ENCODE measurements at places on chromosomes 5 and 9. TPM values are rescaled to one million over a fixed set of nuclear protein-coding genes. Genes with fewer than 3 reads are reported as not detected.

Gene SIGMAR1
- total RNA-seq = 71.9 TPM

DNA sequence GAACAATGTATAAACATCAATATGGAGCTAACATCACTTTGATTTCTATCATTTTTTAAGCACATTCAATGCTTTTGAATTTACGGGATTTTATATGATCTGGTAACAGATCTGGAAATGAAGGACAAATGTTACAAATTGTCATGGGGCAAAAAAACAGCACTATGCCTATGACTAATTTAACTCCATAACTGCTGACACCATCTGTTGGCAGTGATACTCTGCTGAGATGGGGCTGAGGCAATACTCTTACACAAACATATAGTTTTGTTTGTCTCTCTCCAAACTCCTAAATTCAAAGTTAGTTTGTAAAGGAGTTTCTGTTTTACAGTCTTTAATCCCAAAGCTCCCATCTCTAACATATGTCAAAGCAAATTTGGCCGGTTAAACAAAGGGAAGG is 132.5 kb upstream of the FER start:
- DNase-seq = no peak

- DNase-seq = no peak
Observed at GRCh38 chr5:54709096-54709495, 191.5 kb downstream of the SNX18 start.

- no peak for DNase-seq
Observed at GRCh38 chr5:180668835-180669596, 19.6 kb upstream of the FLT4 start.

DNA sequence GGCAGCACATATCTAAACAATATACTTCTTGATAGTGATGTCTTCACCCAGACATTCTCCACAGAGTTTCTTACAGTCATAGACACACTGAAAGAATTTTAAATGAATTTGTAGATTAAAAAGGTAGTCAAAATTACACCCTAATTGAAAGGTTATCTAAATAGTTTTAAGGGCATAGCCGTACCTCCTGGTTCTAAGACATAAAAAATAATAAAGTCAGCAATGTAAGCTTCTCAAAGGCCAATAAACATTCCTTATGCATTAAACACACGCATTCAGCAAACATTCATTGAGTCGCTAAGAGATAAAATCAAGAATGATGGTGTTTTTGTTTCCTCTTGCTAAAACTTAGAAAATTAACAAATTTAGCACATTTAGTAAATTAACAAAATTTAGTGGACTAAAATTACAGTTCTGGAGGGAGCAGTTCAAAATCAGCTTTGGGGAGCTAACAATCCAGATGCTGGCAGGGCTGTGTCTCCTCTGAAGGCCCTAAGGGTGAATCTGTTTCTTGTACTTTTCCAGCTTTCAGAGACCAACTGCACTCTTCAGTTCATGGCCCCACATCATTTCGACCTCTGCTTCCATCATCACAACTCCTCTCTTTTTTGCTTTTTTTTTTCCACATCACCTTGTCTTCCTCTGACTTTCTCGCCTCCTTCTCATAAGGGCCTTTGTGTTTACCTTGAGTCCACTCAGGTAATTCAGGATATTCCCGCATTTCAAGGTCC is 516.5 kb downstream of the DNAH5 start:
- no peak for DNase-seq

- no peak for DNase-seq
Observed at GRCh38 chr5:107889387-107889786, 218.7 kb upstream of the EFNA5 start.

DNA sequence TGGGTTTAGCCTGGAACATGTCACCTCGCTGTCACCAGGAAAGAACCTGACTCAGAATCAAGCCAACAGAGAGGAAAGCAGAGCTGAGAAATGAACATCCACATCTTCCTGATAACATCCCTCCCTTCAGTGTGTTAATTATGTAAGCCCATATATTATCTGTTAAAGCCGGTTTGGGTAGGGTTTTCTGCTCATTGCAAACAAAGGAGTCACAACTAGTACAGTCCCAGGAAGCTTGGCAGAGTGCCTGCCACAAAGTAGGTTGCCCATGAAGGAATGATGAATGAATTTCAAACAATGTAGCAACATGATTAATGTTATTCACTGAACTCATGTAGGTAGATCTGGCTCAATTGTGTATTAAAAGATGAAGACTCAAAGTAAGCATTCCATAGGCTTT is 10.4 kb upstream of the PPARGC1B start:
- no peak for DNase-seq
